ENCODE measurements at places on chromosomes 3 and 15.

- no peak for DNase-seq
These were observed 176.8 kb downstream of the EPHA6 start for GRCh38 chr3:96991231-96991630.

DNA sequence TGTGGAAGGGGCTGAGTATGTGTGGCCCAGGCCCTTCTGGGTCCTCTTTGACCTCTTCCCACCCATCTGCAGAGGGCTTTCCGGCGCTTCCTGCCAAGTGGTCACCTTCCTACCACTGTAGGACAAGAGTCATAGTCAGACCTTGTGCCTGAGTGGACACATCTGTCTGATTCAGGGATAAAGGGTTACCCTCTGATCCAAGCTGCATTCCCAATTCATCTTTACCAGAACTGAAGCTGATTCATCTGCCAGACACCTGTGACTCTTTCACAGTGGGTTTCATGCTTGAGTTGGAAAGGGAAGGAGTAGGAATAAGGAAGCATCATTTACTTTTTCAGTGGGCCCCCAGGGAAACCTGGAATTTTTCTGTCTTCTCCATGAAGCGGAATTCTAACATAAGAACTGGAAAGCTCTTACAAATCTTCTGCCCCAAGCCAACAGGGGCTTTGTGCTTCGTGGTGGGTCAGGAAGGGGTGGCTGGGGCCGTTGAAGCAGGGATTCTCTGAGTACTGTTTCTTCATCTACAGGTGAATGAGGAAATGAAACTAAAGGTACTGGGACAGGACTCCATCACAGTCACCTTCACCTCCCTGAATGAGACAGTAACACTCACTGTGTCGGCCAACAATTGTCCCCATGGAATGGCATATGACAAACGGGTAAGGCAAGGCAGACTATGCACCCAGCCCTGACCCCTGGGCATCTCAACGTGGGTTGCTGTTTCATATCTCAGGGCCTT lies 46.4 kb downstream of the C3orf20 start:
- no peak for DNase-seq

GRCh38 chr3:143360244-143360643 lies 240.7 kb downstream of the CHST2 start:
- DNase-seq = no peak

DNA sequence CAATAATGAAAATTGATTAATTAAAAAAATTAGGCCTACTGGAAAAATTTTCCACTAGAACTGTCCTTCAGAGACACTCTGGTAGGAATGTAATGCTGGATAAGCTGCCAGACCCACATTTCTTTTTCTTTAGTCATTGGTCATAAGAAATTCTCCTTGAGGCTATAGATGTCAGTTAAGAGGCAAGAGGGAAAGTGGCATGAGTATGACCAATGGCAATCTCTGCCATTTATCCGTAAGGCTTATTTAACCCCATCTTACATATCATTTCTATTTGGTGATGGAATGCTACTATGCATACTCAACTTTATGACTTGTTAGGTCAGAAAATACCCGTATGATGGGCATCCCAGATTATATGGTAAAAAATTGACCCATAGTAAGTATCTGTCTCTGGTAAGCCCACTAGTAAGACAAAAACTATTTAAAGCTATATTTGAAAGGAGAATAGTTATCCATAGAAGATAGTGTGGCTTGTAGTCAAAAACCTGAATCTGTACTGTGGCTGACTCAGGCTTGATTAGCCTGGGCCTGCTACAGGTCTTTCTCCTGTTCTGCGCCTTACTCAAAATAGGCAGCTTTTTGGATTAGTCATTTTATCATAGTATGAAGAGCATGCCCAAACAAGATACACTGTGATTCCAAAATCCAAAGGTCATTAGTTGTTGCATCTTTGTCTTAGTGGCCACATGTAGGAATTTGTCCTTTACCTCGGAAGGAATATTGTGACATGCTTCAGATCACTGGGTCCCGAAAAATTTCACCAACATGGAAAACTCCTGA lies 314.7 kb downstream of the PYDC2 start:
- no peak for DNase-seq

DNA sequence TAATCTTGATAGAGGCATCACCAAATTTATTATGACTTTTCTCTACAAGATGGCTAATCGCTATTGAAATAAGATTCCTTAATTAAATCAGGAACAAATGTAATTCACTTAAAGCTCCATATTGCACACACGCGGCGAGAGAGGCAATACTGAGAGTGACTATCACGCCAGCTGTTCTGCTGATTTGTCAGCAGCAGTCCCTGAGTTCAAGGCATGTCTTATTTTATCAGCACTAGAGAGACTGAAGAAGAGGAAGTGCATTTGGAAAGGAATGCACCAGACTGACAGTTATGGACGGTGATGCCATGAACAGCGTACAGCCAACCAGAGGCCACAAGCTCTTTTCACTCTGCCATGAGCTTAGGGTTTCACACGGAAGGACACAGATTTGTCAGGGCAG lies 83.6 kb upstream of the SLCO3A1 start:
- no peak for DNase-seq

GRCh38 chr3:78497021-78497420 lies 1270.8 kb downstream of the ROBO1 start:
- no peak for DNase-seq

DNA sequence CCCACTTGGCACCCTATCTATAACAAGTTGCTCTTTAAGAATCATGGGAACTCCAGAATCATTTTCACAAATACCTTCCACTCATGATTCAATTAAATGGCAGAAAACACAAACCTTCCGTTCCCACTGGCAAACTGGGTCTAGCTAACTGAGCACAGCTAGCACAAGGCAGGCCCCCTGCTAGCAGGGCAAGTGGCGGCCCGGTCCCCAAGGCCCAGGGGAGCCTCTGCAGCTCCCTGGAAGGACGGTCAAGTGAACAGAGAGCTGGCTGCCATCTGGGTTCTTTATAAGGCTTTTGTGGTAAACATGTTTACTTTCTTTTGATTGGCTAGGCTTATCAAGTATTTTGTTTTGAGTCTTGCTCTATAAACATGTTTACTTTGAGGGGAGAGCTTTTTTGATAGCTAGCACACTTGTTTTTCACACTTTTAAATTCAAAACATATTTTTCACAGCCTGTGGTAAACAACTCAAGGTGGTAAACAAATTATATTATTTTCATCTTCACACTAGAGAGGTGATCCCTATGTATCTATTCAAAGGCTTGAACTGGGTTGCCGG lies 81.4 kb downstream of the FOXP1 start:
- no peak for DNase-seq

- no peak for DNase-seq
These were observed 3.0 kb upstream of the ATOSA start for GRCh38 chr15:52682200-52682599.

GRCh38 chr15:99445272-99445850 lies 120.4 kb upstream of the MEF2A start:
- DNase-seq = no peak

GRCh38 chr15:25810631-25811091 lies 52.5 kb downstream of the ATP10A start:
- DNase-seq = no peak

GRCh38 chr3:149497966-149498670 lies 23.6 kb downstream of the TM4SF4 start:
- no peak for DNase-seq

GRCh38 chr3:178195824-178196223 lies 340.4 kb upstream of the KCNMB2 start:
- DNase-seq = no peak

DNA sequence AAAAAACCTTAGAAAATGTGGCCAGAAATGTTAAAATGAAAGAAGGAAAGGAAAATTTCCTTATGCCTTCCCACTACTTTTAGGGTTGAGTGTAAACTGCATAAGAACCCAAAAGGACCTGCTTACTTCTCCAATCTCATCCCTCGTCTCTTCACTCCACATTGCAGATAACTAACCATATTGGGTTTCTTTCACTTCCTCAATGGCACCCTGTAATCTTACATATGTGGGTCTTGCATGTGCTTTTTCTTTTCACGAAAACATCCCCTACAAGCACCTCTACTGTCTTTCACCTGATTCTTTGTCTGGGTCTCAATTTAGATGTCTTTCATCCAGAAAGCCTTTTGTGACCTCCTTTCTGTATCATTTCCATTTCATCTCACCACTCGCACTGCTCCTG lies 23.1 kb downstream of the EOMES start:
- no peak for DNase-seq

All from fibroblast of the conjunctiva (primary cell).